ENCODE measurements at places on chromosomes 5 and 9. TPM values are rescaled to one million over a fixed set of nuclear protein-coding genes. Genes with fewer than 3 reads are reported as not detected.

- H3K4me1 ChIP-seq = peaks cover 3% of the 10 kb centered on the region
- H3K27ac ChIP-seq = peak overlapping the region; percentile 43
- H3K4me3 ChIP-seq = peak overlapping the region; percentile 65
- no peaks in the 10 kb centered on the region for H3K27me3 ChIP-seq
Observed at GRCh38 chr5:35229076-35230037, 930 bp downstream of the PRLR start.

- no peaks in the 10 kb centered on the region for H3K27me3 ChIP-seq
- H3K27ac ChIP-seq = no peak overlapping the region
- H3K4me1 ChIP-seq = no peaks in the 10 kb centered on the region
- DNase-seq = no peak
Observed at GRCh38 chr9:86676396-86676795, 270.9 kb downstream of the GAS1 start.

GRCh38 chr5:149174847-149175234 is 33.5 kb downstream of the ABLIM3 start:
- no peak overlapping the region for H3K4me3 ChIP-seq
- DNase-seq = no peak
- no peak overlapping the region for H3K27ac ChIP-seq
- H3K4me1 ChIP-seq = no peaks in the 10 kb centered on the region

DNA sequence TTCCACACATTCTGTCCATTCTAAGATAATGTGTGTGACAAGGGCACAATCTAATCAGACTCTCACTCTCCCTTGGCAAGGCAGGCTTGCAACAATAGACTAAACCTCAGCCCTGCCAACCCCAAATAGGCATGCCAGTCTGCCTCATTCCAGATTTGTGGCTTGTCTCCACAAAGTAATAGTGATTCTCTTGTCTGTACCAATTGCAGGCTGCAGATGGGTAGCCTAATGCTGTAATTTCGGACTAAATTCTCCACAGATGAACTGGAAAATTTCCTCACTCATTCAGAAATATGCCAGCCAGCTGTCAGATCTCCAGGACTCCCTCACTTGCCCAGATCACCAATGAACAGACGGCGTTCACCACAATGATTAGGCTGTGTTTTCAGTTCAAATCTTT is 413.6 kb downstream of the ELAVL2 start:
- H3K27ac ChIP-seq = no peak overlapping the region
- H3K27me3 ChIP-seq = no peaks in the 10 kb centered on the region
- no peaks in the 10 kb centered on the region for H3K4me1 ChIP-seq
- no peak overlapping the region for H3K4me3 ChIP-seq
- H3K36me3 ChIP-seq = no peaks in the 10 kb centered on the region
- no peak for DNase-seq

The SPINK13 gene
- 1.6 TPM for total RNA-seq

GRCh38 chr9:36847781-36848673 is 186.0 kb downstream of the PAX5 start:
- H3K4me1 ChIP-seq = no peaks in the 10 kb centered on the region
- no peak overlapping the region for H3K4me3 ChIP-seq
- DNase-seq = peak; percentile 97
- no peaks in the 10 kb centered on the region for H3K27me3 ChIP-seq
- no peaks in the 10 kb centered on the region for H3K36me3 ChIP-seq
- H3K27ac ChIP-seq = no peak overlapping the region

DNA sequence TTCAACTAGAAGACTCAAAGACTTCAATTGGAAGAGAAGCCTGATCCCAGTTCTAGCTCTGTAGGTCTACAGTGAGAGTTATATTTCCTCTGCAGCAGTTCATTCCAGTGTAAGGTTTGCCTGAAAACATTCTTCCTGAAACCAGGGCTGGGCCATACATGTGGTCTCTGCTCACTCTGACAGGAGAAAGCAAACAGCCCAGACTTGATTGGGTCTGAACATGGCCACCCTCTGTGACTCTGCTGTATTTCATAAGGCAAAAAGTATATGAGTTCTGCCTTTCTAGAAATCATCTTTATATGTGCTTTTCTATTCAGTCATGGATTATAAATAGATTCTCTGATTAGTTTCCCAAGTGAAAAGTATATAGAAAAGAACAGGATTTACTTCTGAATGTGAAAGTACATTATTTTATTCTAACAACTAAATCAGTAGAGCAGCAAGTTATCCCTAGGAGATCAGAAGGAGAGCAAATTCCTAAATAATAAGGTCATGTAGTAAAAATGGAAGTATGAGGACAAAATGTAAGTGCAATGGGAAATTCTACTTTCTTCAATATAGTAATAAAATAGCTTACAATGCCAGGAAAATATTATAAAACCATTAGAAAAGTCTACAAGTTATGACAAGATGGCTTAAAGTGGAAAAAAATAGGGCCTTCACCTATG is 144.3 kb downstream of the EFNA5 start:
- no peak overlapping the region for H3K4me3 ChIP-seq
- H3K27ac ChIP-seq = no peak overlapping the region
- DNase-seq = no peak
- H3K4me1 ChIP-seq = no peaks in the 10 kb centered on the region
- H3K27me3 ChIP-seq = no peaks in the 10 kb centered on the region
- H3K36me3 ChIP-seq = no peaks in the 10 kb centered on the region

The KIF24 gene
- total RNA-seq = 2.8 TPM

The RNF183 gene
- 3.6 TPM for total RNA-seq

The AGXT2 gene
- total RNA-seq = 8.0 TPM

The VDAC1 gene
- total RNA-seq = 148 TPM

GRCh38 chr9:80556631-80557030 is 984.9 kb downstream of the TLE4 start:
- no peak overlapping the region for H3K27ac ChIP-seq
- H3K27me3 ChIP-seq = no peaks in the 10 kb centered on the region
- H3K4me3 ChIP-seq = no peak overlapping the region
- DNase-seq = no peak

- DNase-seq = peak; percentile 92
- H3K27ac ChIP-seq = peak within 1 kb of the TSS; percentile 91
- no peaks in the 10 kb centered on the region for H3K27me3 ChIP-seq
Observed at GRCh38 chr5:124745928-124746915, at the start of gene ZNF608. TSS of gene ZNF608 (minus strand) at chr5:124746639. CDS start at chr5:124744989, 1,650 bp downstream.

DNA sequence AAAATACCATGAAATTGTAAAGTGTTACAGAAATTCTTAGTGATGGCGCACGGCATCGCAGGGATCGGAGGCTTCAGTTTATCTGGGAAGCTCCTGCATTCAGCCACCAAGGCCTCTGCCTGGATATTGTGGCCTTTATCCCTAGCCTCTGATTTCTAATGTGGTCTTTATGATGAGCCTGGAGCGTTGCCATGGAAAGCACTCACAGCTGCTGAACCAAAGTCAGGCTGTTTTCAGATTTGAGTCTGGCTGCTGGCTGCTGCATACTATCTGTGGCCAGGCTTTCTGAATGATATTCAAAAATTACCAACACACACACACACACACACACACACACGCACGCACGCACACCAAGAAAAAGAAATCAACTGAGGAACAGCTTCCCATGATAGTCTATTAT is 101.1 kb upstream of the ZNF366 start:
- no peaks in the 10 kb centered on the region for H3K27me3 ChIP-seq
- H3K36me3 ChIP-seq = no peaks in the 10 kb centered on the region
- H3K27ac ChIP-seq = no peak overlapping the region
- no peak overlapping the region for H3K4me3 ChIP-seq
- peak; percentile 36 for DNase-seq
- H3K4me1 ChIP-seq = no peaks in the 10 kb centered on the region

GRCh38 chr5:53713978-53714666 is 153.7 kb downstream of the NDUFS4 start:
- H3K27ac ChIP-seq = no peak overlapping the region
- H3K4me1 ChIP-seq = no peaks in the 10 kb centered on the region
- no peaks in the 10 kb centered on the region for H3K36me3 ChIP-seq

DNA sequence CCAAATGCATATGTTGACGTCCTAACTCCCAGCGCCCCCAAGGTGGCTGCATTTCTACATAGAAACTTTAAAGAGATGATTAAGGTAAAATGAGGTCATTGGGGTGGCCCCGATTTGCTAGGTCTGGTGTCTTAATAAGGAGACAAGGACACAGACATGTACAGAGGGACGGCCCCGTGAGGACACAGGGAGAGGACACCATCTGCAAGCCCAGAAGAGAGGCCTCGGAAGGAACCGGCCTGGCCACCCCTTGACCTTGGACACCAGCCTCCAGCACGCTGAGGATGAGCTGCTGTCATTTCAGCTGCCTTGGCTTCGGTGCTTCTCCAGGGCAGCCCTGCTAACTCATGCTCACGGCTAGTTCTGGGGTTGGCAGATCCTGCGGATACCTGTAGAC is 73.2 kb downstream of the MRPL36 start:
- H3K27me3 ChIP-seq = no peaks in the 10 kb centered on the region
- DNase-seq = peak; percentile 1
- no peaks in the 10 kb centered on the region for H3K36me3 ChIP-seq

DNA sequence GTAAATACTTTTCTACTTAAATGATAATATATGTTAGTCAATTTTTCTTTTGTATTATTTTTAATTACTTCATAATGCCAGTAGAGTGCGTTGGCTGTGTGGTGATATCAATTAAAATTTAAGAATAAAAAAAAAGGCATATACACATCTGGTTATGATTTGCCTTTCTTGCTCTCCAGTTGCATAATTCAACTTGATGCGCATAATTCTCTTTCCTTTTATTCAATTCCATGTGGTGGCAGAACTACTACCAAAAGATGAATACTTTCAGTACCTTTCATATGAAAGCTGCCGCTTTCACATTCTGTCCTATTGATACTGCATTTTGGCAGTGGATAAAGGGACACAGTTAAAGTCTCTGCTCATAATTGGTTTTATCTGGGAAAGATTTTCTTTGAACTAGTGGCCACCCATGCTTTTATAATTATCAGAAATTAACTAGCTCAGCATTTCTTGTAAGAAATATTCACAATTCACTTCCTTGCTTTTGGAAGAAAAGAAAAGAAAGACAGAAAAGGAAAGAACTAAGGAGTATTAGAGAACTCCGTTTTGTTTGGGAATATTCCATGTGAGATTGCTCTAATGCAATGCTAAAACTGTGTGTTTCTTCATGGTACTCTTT is 12.3 kb upstream of the ADGRV1 start:
- no peaks in the 10 kb centered on the region for H3K36me3 ChIP-seq
- H3K27me3 ChIP-seq = no peaks in the 10 kb centered on the region
- H3K4me1 ChIP-seq = no peaks in the 10 kb centered on the region
- no peak overlapping the region for H3K4me3 ChIP-seq
- no peak for DNase-seq
- H3K27ac ChIP-seq = no peak overlapping the region

The PSD2 gene
- 0.13 TPM for total RNA-seq

- no peaks in the 10 kb centered on the region for H3K36me3 ChIP-seq
- no peaks in the 10 kb centered on the region for H3K27me3 ChIP-seq
- no peak for DNase-seq
- no peak overlapping the region for H3K4me3 ChIP-seq
- H3K27ac ChIP-seq = no peak overlapping the region
Observed at GRCh38 chr5:159398936-159399335, 68.6 kb upstream of the IL12B start.

The GALNT12 gene
- total RNA-seq = 10.8 TPM

The B4GALT7 gene
- 30.7 TPM for total RNA-seq

GRCh38 chr9:78574354-78575045 is 277.6 kb downstream of the PSAT1 start:
- no peak overlapping the region for H3K4me3 ChIP-seq
- H3K36me3 ChIP-seq = no peaks in the 10 kb centered on the region
- no peak for DNase-seq
- no peaks in the 10 kb centered on the region for H3K4me1 ChIP-seq

The ANGPTL2 gene
- 12.4 TPM for total RNA-seq
